Stimulated activated naive CD8-positive, alpha-beta T cell treated with anti-CD3 and anti-CD28 coated beads, Interleukin-15, Interleukin-2, amounts not matched to agents 100 U/mL and 50 U/mL, for 24 hours (primary cell): ENCODE measurements at places on chromosomes 6 and 20.
A peak's percentile ranks its signal among the peaks of the same experiment; 100 is the strongest.

- DNase-seq, result no peak
Measured at GRCh38 chr6:27140999-27141528, 106.4 kb upstream of the PRSS16 start.

DNA sequence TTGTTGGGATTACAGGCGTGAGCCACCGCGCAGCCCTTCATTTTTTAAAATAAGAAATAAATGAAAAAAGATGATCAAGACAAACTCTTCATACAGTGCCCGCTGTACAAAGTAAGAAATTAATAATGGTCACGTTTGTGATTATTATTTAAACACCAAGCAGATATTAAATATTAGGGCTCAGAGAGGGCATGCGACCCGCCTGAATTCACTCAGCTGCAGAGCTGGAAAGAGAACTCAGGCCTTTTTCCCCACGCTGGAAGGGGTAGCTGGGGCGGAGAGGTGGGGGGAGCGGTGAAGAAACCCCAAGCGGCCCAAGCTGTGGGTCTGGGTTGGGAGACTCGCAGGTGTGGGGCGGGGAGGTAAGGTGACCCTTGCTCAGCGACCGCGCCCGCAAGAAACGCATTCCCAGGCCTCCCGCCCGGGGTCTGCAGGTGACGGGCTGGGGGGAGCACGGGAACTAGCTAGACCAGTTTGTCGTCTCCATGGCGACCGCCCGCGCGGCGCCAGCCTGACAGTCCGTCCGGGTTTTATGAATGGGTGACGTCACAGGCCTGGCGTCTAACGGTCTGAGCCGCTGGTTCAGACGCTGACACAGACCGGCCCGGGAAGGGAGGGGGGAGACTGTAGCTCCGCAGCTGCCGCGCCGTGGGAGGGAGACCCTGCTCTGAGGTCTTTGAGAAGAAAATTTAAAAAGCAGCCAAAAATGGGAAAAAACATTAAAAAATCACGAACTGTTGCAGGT, 1.1 kb upstream of the ID1 start:
- DNase-seq, result peak; percentile 79

DNA sequence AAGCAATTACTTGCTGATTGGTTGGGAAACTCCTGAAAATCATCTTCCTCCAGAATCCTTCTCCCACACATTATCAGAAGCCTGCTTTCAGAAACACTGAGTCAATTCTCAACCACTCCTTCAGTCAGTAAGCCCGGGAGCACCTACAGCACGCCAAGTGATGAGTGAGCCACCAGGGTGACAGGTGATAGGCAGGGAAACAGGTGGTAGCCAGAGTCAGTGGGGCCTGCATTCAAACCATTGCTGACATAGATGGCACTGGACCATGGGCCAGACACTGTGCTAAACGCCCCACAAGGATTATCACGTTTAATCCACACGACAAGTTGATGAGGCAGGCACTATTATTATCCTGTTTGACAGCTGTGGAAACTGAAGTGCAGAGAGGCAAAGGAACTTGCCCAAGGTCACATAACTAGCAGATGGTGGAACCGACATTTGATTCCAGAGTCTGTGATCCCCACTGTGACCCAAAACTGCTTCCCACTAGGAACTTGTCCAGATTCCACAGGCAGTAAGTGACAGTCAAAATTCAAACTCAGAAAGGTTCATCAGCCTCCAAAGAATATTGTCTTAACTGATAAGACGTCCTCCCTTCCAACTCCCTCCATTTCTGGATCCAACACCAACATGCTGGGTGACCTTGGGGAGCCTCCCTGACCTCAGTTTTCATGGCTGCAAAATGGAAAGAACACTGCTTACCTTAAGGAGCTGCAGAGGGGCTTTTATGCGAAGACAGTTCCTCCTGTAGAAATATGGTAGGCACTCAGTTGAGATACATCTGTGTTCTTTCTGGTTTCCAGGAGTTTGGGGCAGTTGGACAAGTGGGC, 23.9 kb upstream of the TOP1 start:
- peak; percentile 24 for DNase-seq

GRCh38 chr6:117399924-117400323, 25.8 kb downstream of the ROS1 start:
- DNase-seq, result no peak

GRCh38 chr20:61874421-61875068, 191.1 kb downstream of the TAF4 start:
- no peak for DNase-seq

- no peak for DNase-seq
Measured at GRCh38 chr6:63904650-63905248, 269.1 kb downstream of the PHF3 start.
